Erythroblast (primary cell): ENCODE measurements at places on chromosomes 2 and 18.

- no peak for DNase-seq
Measured at GRCh38 chr2:34652636-34653035, 1053.5 kb upstream of the FAM98A start.

DNA sequence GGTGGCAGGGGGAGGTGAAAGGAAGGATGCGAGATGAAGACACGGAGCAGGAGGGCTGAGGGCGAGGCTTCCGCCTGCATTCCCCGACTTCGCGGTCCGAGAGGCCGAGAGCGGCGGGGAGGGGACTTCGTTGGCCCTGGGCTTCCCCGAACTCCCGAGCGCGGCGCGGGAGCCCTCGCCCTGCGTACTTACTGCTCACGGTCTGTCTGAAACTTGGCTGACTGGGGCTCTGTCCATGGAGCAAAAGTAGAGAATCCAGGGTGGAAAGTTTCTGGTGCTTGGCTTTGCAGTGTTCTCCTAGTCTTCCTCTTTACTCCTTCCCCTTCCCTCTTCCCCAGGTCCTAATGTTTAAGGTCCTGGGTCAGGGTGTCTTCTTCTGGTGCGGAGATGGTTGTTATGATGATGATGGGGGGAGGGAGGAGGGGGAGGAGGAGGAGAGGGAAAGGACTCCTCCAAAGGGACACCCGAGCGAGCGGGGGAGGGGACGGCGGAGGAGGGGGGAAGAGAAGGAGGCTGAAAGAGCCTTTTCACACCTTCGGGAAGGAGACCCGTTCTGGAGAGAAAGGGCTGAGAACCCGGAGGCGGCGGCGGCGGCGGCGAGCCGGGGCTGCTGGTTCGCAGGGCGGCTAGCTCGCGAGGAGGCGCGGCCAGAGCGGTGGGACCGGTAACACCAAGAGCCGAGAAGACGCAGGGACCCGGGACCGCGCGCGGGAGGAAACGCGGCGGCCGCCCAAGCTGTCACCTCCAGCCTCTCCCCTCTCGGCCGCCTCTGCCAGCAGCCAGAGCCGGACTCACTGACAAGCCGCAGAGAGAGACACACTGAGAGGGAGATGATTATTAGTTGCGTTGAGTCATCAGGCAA lies at the start of gene SATB2:
SATB2 (minus strand) TSS at position 793 of the 862 bp plus-strand sequence. CDS start 1,902 bp downstream, outside the sequence.
- DNase-seq, result peak; percentile 8

DNA sequence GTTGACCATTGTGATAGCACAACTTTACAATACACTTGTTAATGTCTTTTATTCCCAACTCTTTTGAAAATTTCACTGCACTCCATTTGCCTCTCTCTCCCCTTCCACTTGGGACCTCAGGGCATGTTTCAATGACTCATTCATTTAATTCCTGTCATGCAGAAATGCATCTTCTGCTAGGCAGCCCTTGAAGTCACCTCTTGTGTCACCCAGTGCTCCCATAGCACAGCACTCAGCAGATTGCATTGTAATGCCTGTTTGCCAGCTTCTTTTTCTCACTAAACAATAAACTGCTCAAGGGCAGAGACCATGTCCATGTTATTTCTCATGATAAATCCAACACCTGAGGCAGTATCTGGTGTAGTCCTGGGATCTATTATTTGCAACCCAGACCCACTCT lies 85.9 kb upstream of the ACSL3 start:
- no peak for DNase-seq

- DNase-seq, result no peak
Measured at GRCh38 chr18:5515011-5515784, 28.6 kb downstream of the EPB41L3 start.

- no peak for DNase-seq
Measured at GRCh38 chr2:189157939-189158338, 21.6 kb downstream of the COL5A2 start.

DNA sequence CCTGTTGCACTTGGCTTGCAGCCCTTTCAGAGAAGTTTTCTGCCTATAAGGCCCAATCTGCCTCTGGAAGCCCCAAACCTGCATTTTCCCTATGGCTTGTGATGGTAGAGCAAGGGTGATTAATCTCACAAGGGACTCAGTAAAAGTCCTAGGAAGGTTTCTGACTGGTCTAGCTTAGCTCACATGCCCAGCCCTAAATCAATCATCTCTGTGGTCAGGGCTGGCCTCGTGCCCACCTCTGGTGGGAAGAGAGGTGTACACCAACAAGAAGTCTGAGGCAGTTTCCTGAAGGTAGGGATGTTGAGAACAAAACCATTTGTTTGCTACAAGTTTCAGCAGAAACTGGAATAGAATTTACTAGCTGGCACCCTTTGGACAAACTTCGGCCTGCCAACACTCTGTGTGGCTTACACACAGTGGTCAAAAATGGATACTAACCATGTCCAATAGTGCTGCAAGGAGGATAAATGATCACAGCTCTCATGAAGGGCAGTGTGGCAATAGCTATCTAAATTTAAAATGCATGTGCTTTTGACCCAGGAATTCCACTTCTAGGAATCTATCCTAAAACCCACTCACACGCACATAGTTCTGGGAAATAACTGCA lies 96.4 kb downstream of the EN1 start:
- no peak for DNase-seq

GRCh38 chr18:26456070-26456491 lies 92.3 kb downstream of the KCTD1 start:
- no peak for DNase-seq

DNA sequence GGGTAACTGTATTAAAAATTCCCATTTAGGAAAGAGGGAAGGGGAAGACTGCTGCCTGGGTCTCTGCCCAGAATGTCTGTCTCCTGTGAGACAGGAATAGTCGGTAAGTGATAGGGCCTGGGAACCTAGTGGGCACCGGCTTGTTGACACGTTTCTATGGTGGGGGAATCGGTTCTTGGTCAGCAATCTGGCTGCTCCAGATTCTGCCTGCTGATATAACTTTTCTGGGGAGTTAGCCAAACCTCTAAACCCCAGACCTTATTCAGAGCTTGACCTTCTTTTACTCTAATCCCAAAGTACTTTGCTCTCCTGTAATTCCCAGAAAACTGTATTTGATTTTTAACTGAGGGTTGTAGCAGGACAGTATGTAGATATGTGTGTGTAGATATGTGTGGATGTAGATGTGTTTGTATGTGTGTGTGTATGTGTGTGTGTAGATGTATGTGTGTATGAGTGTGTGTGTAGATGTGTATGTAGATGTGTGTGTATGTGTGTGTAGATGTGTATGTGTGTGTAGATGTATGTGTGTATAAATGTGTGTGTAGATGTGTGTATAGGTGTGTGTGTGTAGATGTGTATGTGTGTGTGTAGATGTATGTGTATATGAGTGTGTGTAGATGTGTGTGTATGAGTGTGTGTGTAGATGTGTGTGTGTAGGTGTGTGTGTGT lies 61.8 kb upstream of the TXNDC2 start:
- DNase-seq, result no peak

DNA sequence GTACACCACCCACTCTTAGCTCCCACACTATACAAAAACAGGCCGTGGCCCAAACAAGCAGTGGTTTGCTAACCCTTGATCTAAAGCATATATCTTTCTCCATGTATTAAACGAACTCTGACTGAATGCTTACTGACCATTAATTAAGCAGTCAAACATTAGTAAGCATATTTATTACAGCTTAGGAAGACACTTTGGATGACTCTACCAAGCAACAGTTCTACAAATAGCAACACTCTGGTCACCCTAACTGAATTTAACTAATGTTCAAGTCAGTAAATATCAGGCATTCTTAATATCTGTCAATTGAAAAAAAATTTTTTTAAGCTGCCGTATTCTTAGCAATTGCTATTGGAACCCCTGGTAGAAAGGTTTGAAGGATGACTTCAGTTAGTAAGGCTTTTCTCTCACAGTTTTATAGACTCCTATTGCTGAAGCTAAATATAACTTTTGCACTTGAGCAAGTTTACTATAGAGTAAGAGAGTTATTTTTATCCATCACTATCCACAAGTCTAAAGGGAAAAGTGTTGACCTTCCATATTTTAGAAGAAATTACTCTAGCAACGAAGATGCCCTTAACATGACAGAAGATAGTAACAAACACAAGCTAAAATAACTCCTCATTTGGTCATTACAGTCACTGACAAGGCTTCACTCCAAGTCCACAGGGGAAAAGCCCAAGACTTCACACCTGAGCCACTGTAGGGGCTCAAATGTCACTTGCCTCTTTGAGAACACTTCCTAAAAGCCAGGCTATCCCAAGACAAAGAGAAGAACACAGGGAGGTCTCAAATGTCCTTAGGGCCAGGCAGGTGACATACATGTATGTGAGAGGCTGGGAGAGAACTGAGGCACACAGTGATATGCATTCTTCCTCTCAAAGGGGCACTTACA lies 74.4 kb downstream of the RTN4 start:
- DNase-seq, result no peak

DNA sequence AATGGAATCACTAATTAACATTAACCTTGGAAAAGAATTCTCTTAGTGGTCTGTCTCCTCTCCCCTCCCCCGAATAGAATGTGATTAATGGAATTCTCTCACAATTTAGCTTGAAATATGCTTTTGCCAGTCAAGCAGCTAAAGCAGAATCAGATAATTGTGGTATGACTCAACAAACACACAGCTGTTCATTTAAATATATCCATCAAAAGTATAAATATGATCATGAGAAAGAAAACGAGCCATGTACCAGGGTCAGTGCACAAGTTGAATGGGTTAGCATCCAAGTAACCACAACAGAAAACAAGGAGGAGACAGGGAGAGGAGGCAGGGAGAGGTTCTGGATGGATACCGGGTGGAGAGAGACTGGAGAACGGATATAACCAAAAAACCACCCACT lies 66.9 kb downstream of the ACVR1 start:
- DNase-seq, result no peak

DNA sequence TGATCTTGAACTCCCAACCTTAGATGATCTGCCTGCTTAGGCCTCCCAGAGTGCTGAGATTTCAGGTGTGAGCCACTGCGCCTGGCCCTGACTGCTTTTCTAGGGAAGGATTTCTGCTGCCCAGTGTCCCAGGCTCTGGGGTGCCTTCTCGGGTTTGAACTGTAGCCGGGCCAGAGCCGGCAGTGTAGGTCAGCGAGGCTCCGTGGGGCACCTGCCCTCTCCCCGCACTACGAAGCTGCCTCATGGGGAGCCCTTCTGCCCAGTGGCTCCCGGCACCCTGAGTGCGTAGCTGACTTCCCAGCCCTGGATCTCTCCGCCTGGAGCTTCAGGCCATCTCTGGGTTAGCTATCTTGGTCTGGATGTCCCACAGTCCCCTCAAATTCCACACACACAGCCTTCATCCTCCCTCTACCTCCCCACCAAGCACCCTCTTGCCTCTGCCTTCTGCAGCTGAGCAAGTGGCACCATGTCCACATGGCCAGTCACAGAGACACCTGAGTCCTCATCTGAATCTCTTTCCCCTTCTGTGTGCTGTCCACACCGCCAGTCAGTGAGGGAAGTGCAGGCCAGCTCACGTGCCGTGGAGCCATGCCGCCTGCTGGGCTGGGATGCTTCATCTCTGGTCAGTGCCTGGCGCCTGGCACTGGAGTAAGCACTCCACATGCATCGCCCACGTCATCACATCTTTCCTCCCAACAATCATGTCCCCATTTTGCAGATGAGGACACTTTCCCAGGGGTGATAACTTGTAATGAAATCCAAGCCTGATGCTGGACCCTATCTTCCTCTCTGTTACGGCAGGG lies 69.2 kb downstream of the EDAR start:
- no peak for DNase-seq

- no peak for DNase-seq
Measured at GRCh38 chr18:57754577-57755338, 48.4 kb downstream of the ATP8B1 start.

GRCh38 chr2:136104977-136105376 lies 13.0 kb downstream of the CXCR4 start:
- no peak for DNase-seq
